ENCODE measurements at places on chromosomes 3 and 15. TPM values are rescaled to one million over a fixed set of nuclear protein-coding genes. Genes with fewer than 3 reads are reported as not detected.

- DNase-seq, result no peak
Measured at GRCh38 chr3:119238363-119238762, 2.3 kb downstream of the B4GALT4 start.

SQOR gene
- 78.0 TPM for total RNA-seq

DNA sequence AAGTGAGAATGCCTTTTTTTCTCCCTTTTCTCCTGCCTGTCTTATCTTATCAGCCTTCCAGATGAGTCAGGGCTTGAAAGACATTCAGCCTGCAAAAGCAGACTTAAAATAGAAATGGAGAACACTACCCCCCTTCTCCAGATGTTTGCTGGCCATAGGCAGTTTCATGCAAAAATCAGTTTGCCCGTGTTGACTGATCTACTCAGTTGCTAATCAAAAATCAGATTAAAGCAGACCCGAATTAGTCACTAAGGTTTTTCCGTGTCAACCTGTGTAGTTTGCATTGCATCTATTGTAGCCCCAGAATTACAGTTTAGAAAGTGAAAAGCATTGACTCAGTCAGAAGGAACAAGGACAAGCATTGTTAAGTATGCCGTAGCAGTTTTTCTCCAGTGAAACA, 56.2 kb downstream of the IL5RA start:
- DNase-seq, result no peak

EBLN2 gene
- total RNA-seq, result 0.78 TPM

GOLGA8R gene
- 1.5 TPM for total RNA-seq

- no peak for DNase-seq
Measured at GRCh38 chr3:10949197-10949596, 43.4 kb upstream of the SLC6A1 start.

- no peak for DNase-seq
Measured at GRCh38 chr3:148971401-148972163, 19.8 kb upstream of the GYG1 start.
